Endodermal cell (in vitro differentiated cells): ENCODE measurements at places on chromosomes 12 and 14. TPM values are rescaled to one million over a fixed set of nuclear protein-coding genes. Genes with fewer than 3 reads are reported as not detected.

- peaks cover 20% of the 10 kb centered on the region for H3K36me3 ChIP-seq
- no peak overlapping the region for H3K27ac ChIP-seq
- DNase-seq = no peak
- no peaks in the 10 kb centered on the region for H3K27me3 ChIP-seq
- no peaks in the 10 kb centered on the region for H3K4me1 ChIP-seq
Measured at GRCh38 chr14:65054471-65055085, 47.7 kb downstream of the MAX start.

DNA sequence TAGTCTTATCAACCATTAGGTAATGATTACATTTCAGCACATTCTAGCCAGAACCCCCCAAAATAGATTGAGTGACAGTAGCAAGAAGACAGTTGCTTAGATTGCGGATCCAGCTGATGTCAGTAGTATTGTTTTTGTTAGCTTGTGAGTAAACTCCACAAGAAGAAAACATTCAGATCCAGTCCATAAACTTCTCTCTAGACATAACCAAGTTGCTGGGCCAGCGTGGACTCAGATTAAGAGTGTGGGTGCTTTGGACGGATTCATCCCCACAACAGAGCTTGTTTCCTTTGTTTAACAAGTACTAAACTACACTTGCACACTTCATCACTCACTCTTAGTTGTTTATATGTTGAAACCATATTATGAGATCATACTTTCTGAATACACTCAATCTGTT lies 293.4 kb downstream of the NPAS3 start:
- H3K27ac ChIP-seq = no peak overlapping the region
- H3K4me3 ChIP-seq = no peak overlapping the region
- H3K4me1 ChIP-seq = peaks cover 4% of the 10 kb centered on the region
- DNase-seq = no peak
- no peaks in the 10 kb centered on the region for H3K27me3 ChIP-seq
- no peaks in the 10 kb centered on the region for H3K36me3 ChIP-seq

DNA sequence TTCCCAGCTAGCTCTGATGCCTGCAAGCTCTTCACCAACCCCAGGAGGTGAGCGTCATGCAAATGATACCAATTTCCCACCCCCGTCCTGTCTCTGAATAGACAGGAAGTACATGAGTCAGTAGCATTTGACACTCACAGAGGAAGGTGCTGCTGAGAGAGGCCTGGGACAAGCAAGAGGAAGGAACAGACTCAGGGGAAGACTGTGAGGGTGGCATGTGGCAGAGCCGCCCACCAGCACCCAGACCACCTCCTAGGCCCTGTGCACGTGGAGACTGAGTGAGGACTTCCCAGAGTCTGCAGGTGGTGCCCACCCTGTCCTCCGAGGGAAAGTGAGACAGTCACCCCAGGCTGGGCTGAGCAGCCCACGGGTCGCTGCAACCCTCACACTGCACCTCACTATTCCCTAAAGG lies 199.5 kb upstream of the SFSWAP start:
- no peak overlapping the region for H3K4me3 ChIP-seq
- no peaks in the 10 kb centered on the region for H3K27me3 ChIP-seq
- no peaks in the 10 kb centered on the region for H3K4me1 ChIP-seq
- no peaks in the 10 kb centered on the region for H3K36me3 ChIP-seq
- peak; percentile 69 for DNase-seq

The TMEM179 gene
- 11.9 and 15.7 TPM in 2 replicates for total RNA-seq

DNA sequence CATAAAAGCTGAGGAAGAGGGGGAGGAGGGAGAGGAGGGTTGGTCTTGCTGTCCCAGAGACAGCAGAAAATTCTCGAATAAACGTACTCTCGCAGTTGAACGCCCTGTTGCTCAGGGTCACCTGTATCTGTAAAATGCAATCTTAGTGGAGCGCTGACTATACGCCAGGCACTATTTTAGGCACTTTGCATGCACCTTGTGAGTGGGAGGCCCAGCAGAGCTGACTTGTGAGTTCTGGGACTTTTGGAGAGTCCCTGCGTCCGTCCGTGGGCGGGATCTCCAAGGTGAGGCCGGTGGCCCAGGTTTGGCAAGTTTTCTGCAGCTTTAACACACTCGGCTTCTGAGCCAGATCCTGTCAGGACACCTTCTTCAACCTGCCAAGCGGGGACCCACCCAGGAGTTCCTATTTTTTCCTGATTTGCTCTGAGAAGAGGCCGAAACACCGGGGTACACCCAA lies 32.5 kb upstream of the PLEKHG6 start:
- peak overlapping the region; percentile 69 for H3K4me3 ChIP-seq
- no peak for DNase-seq
- no peak overlapping the region for H3K27ac ChIP-seq
- no peaks in the 10 kb centered on the region for H3K36me3 ChIP-seq
- H3K4me1 ChIP-seq = peaks cover 11% of the 10 kb centered on the region

GRCh38 chr12:108271951-108272872 lies 66.9 kb downstream of the CMKLR1 start:
- H3K4me3 ChIP-seq = no peak overlapping the region
- no peak overlapping the region for H3K27ac ChIP-seq
- no peaks in the 10 kb centered on the region for H3K36me3 ChIP-seq
- H3K4me1 ChIP-seq = no peaks in the 10 kb centered on the region

The SYCP3 gene
- total RNA-seq = not detected in 3 replicates

- no peaks in the 10 kb centered on the region for H3K36me3 ChIP-seq
- no peak for DNase-seq
- no peaks in the 10 kb centered on the region for H3K4me1 ChIP-seq
- H3K27me3 ChIP-seq = no peaks in the 10 kb centered on the region
- no peak overlapping the region for H3K27ac ChIP-seq
Measured at GRCh38 chr12:63935361-63935760, 90.9 kb downstream of the SRGAP1 start.

The IQSEC3 gene
- 2.5 to 2.7 TPM (median 2.7 TPM) in 3 replicates for total RNA-seq

- peak overlapping the region; percentile 85 for H3K27ac ChIP-seq
- H3K36me3 ChIP-seq = no peaks in the 10 kb centered on the region
- no peaks in the 10 kb centered on the region for H3K27me3 ChIP-seq
- H3K4me1 ChIP-seq = no peaks in the 10 kb centered on the region
- no peak for DNase-seq
Measured at GRCh38 chr14:54651649-54652048, 84.7 kb downstream of the SAMD4A start.

The CLBA1 gene
- total RNA-seq = 9.9 to 11.2 TPM (median 10.6 TPM) in 3 replicates

The RPL10L gene
- total RNA-seq = not detected in 3 replicates

DNA sequence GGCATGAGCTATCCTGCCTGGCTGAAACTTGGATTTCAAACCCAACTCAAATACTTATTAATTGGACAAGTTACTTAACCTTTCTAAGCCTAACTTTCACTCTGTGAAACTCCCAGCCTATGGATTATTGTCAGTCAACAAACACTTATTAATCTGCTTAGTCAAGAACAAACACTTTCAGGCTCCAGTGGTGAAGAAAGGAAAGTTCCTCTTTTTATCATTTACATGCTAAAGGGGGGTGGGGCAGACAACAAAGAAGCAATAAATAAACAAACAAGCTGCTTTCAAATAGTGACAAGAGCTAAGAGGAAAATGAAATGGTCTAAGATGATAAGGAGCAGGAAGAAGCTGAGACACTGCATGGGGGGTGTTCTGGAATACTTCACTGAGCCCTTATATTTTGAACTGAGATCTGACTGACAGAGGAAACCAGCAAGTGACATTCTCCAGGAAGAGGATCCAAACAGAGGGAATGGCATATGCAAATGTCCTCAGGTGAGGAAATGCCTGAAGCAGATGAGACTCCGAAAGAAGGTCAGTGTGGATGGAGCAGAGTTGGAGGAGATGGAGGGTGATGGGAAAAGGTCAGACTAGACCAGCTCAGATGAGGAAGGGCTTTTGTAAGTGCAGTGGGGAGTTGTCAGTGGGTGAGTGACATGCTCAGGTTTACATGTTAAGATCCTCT lies 259.6 kb downstream of the ITPR2 start:
- no peak overlapping the region for H3K4me3 ChIP-seq
- no peaks in the 10 kb centered on the region for H3K27me3 ChIP-seq
- peaks cover 11% of the 10 kb centered on the region for H3K4me1 ChIP-seq
- peak; percentile 57 for DNase-seq
- H3K27ac ChIP-seq = no peak overlapping the region
- no peaks in the 10 kb centered on the region for H3K36me3 ChIP-seq

DNA sequence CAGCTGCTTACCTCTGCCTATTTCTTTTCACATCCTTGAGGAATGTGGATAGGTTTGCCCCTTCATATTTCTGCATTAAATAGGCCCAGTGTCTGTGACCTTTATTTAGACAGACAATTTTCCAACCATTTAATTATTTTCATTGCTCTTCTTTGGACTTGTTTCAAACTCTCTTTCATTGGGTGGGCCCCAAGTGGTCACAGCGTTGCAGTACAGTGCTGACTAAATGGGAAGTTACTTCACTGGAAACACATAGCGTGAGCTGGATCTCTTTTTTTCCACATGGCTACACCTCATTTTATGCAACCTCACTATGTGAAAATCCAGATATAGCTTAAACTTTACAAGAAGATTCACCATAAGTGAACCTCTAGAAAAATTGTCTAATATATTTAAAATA lies 438.9 kb downstream of the ADAMTS20 start:
- no peak for DNase-seq
- no peak overlapping the region for H3K27ac ChIP-seq
- no peaks in the 10 kb centered on the region for H3K27me3 ChIP-seq
- H3K4me1 ChIP-seq = no peaks in the 10 kb centered on the region

GRCh38 chr12:109020796-109021380 lies at the start of gene SVOP:
Gene SVOP (minus strand): TSS chr12:109021068. CDS start chr12:109020868, 200 bp downstream.
- peak within 1 kb of the TSS; percentile 68 for H3K4me3 ChIP-seq
- H3K27me3 ChIP-seq = peaks cover 4% of the 10 kb centered on the region
- DNase-seq = peak; percentile 100
- peak within 1 kb of the TSS; percentile 70 for H3K27ac ChIP-seq
- no peaks in the 10 kb centered on the region for H3K4me1 ChIP-seq

DNA sequence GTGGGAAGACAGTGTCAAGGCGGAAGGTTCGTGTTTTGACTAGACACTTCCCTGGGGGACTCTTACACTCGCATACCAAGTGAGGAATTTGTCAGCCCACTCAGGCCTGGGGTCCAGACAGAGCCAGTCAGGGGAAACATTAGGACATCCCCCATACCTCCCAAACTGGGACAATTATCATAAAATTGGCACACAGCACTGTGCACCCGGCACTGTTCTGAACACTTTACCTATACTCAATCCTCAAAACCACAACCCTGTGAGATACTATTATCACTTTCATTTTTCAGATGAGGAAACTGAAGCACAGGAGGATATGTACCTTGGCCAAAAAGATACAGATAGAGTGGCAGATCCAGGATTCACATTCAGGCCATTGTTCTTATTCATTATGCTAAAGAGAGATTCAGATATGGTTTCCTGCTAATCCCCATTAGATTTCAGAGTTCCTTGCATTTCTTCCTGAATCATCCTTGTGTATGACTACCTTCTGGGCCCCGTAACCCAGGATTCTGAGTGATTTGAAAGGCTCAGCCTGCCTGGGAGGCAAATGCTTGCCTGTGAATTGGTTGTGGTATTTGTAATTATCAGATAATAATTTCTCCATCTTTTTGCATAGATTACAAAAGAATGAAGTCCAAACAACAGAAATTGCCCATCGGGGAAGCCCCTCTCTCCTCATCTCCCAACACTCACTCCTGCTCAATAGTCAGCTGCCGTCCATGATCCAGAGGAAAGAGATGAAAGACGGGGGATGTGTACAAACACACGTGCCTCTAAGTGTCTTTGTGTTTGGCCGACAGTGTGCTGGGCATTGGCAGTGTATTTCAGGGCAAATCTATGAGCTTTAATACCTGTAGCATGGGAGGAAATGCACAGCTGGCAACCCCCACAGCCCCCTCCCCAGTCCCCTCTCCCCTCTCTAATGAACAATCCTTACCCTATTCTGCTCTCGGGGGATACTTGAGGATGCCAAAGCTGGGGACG lies 4.6 kb downstream of the TAC3 start:
- no peaks in the 10 kb centered on the region for H3K4me1 ChIP-seq
- H3K4me3 ChIP-seq = no peak overlapping the region
- H3K27ac ChIP-seq = no peak overlapping the region
- H3K36me3 ChIP-seq = no peaks in the 10 kb centered on the region
- no peak for DNase-seq

GRCh38 chr12:98371419-98371818 lies 144.0 kb upstream of the TMPO start:
- peaks cover 3% of the 10 kb centered on the region for H3K4me1 ChIP-seq
- no peaks in the 10 kb centered on the region for H3K27me3 ChIP-seq
- H3K4me3 ChIP-seq = no peak overlapping the region
- no peak overlapping the region for H3K27ac ChIP-seq
- DNase-seq = no peak

DNA sequence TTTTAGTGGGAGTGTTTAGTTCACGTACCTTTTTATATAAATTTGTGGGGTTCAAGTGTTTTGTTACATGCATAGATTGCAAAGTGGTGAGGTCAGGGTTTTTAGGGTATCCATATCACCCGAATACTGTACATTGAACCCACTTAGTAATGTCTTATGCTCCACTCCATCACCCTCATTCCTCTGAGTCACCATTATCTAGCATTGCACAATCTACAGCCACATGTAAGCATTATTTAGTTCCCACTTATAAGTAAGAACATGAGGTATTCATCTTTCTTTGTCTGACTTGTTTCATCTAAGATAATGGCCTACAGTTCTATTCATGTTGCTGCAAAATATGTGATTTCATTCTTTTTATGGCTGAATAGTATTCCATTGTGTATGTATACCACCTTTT lies 583.7 kb upstream of the LRFN5 start:
- H3K4me1 ChIP-seq = no peaks in the 10 kb centered on the region
- H3K4me3 ChIP-seq = no peak overlapping the region
- H3K36me3 ChIP-seq = no peaks in the 10 kb centered on the region
- H3K27me3 ChIP-seq = no peaks in the 10 kb centered on the region
- no peak overlapping the region for H3K27ac ChIP-seq

The C12orf60 gene
- 1.9 to 3.1 TPM (median 2.5 TPM) in 3 replicates for total RNA-seq

The ZFHX2 gene
- total RNA-seq = 9.2 to 15.4 TPM (median 15.1 TPM) in 3 replicates

The TCL1B gene
- total RNA-seq = 0.42 to 0.78 TPM (median 0.62 TPM) in 3 replicates

DNA sequence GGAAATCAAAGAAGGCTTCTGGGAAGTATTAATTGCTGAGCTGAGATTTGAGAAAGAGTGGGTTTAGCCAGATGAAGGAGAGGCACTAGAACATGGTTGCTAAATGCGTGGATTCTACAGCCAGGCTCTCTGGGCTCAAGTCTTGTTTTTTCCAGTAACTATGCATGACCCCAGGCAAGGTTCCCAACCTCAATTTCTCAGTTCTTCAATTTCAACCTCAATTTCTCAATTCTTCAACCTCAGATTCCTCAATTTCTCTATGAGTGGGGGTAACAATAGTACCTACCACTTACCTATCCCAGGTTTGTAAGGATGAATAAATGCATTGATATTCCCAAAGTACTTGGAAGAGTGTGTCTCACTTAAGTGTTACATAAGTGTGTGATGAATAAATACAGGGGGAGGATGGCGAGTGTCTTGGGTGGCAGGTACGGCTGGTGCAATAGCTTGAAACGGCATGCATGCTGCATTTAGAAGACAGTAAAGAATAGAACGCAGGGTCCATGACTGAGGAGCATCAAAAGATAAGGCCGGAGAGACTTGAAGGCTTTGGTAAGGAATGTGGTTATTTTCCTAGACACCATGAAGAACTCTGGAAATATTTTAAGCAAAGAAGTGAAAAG lies 149.1 kb upstream of the ATP2B1 start:
- DNase-seq = no peak
- peaks cover 3% of the 10 kb centered on the region for H3K4me1 ChIP-seq
- no peaks in the 10 kb centered on the region for H3K36me3 ChIP-seq
- no peak overlapping the region for H3K4me3 ChIP-seq

GRCh38 chr12:19647806-19648556 lies 208.7 kb downstream of the AEBP2 start:
- DNase-seq = no peak
- H3K4me3 ChIP-seq = no peak overlapping the region
- H3K27me3 ChIP-seq = no peaks in the 10 kb centered on the region
- H3K36me3 ChIP-seq = no peaks in the 10 kb centered on the region
- H3K4me1 ChIP-seq = no peaks in the 10 kb centered on the region
